Germinal center (tissue), 1 donor: ENCODE measurements at places on chromosomes 3 and 15.

GRCh38 chr3:133712017-133712416, 34.2 kb upstream of the TF start:
- no peak for DNase-seq

GRCh38 chr3:171522651-171523050, 62.4 kb upstream of the TNIK start:
- DNase-seq = no peak

DNA sequence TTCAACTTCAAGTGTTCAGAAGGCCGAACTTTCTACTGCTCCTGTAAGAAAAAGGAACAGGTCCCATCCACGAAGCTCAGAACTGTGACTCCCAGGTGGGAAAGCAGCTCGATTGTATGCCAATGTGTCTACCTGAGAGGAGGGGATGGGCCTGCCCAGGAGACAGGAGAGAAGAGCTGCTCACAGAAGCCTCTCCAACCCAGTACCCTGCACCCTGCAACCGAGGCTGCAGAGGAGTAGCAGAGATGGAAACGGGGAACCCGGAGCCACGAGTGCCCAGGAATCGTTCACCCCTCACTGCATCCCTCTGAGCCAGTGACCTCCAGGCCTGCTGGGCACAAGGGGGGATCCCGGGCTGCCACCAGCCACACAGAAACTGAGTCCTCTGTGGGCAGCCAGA, 86.5 kb upstream of the PRR23E start:
- DNase-seq = no peak

GRCh38 chr3:190531406-190531805, 17.5 kb downstream of the IL1RAP start:
- DNase-seq = no peak

GRCh38 chr3:190618330-190619030, 104.6 kb downstream of the IL1RAP start:
- DNase-seq = no peak

GRCh38 chr15:60057554-60057953, 53.4 kb downstream of the FOXB1 start:
- DNase-seq = no peak
